ENCODE measurements at places on chromosomes 11 and 22.

DNA sequence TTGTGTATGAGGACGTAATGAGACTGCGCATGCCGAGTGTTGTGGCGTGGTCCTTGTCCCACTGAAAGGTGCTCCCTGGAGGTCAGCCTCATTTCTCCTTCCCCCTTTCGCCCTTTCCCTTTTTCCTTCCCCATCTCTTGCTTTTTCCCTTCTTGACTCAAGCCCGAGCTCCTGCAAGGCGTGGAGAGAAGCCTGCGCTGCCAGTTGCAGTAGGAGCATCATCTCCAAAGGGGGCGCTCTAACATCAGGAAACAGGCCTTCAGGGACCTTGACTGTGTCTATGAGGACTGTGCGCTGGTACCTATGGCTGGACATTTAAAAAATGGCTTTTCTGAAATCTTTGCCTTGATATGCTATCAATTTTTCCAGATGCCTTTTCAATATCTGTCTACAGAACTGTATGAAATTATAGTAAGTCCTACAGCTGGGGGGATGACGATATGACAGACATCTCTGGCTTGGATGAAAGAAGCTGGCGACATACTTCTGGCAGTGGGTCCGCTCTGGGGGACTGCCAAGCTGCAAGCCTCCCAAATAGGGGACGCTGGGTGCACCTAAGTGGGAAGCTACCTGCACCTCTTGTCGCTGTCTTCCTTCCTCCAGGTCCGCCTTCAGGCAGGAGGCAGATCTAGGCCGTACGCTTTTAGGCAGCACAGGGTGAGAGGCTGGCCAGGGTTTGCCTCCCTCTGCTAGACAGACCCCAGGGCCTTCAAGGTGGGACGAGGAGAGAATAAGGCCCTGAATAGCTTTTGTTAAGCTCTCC lies 96.5 kb downstream of the NXPE2 start:
- DNase-seq, result no peak

GRCh38 chr11:130457623-130458409 lies 9.4 kb downstream of the ADAMTS15 start:
- no peak for DNase-seq

- no peak for DNase-seq
These were observed 11.8 kb upstream of the RAPSN start for GRCh38 chr11:47460571-47461235.

DNA sequence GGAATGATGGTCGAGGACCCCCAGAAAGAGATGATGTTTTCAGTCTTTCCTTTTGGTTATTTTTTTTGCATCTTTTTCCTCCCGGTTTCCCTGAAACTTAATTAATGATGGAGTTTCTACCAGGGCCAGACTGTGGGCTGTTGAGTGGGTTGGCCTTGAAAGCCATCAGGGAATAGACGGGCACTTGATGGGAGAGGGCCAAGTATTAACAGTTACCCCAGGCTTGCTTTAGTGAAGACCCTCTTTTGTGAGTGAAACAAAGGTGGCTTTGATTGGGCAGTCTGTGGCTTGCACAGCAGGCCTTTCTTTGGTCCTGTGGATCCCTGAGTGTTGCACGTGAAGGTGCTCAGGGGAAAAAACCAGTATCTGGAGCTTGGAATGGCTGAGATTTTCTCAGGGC lies 56.9 kb downstream of the AMOTL1 start:
- DNase-seq, result no peak

- no peak for DNase-seq
These were observed 325.3 kb upstream of the LRRC4C start for GRCh38 chr11:41784513-41785335.

GRCh38 chr11:113161711-113162591 lies 152.4 kb upstream of the TTC12 start:
- no peak for DNase-seq

DNA sequence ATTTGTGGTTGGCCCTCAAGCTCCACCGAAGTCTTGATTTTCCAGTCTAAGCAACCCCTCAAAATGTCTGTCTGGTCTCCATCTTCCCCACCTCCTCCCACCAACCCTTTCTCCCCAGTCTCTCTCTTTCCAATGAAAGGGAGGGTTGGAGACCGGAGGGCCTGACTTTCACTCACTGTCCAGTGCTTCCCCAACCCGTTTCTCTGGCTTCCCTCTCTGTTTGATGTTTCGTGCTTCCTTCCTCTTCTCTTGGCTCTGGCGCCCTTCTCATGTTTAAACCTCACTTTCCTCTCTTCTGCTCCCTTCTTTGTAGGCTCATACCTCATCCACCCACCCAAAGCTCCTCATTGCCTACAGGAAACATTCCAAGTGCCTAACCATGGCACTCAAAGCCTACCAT lies 11.1 kb upstream of the VPS37C start:
- DNase-seq, result no peak

DNA sequence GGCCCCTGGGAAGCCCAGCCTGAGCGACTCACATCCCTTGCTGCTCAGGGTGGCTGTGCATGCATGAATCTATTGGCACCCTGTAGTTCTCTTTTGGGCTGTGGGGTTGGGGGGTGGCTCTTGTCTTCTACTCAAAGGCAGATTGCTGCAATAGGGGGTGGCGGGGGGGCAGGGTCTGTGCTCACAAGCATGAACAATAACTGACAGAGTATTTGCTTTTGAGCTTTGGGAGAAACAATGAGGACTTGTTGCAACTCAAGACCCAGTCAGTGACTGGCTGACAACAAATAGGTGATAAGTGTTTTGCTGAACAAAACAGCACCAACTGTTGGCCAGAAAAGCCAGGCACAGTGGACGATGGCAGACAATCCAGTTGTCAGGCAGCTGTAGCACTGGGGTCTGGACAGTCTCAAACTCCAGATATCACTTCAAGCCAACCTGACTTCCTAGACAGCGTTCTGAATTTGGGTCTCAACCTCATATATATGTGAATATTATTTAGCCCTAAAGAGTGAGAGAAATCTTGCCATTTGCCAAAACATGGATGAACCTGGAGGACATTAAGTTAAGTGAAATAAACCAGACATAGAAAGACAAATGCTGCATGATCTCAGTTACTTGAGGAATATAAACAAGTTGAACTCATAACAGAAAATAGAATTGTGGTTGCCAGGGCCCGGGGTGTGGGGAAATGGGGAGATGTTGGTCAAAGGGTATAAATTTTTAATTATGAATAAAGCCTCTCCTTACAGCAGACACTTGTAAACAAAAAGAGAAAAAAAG lies 61.7 kb downstream of the ME3 start:
- no peak for DNase-seq

- DNase-seq, result no peak
These were observed 107.9 kb downstream of the VPREB1 start for GRCh38 chr22:22352371-22352999.

GRCh38 chr11:132595711-132596134 lies 936.6 kb downstream of the OPCML start:
- DNase-seq, result no peak

DNA sequence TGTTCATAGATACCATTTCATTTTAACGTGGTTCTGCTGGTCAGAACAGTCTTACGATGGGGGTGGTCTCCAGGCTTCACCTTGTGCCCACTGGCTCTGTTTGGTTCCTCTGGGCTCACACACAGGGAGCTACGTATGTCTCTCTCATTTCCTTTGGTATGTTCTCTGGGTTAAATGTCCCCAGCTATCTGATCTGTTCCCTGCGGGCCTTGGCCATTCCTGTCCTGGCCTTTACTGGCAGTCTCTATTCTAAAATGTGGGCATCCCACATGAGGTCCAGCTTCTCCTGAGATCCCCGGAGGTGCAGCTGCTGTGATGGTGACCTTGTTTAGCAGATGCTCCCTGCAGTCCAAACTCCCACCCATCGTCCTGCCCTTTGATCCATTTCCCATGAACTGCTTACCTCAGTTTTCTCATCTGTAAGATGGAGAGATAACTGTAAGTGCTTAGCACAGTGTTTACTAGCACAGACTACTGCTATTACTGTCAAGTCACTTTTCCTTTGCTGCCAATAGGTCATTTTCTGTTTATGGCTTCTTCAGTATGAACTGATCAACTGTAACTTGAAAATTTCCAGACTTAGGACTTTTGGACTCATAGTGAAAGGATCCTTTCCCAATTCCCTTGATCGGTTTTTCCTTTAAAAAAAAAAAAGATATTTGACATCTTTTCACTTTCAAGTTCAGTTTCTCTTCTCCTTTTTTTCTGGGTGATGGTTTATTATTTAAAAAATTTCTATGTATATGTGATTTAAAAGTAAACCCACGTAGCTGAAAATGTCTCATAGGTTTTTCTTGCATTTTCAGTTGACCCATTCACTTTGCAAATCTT lies 92.9 kb downstream of the PTPRJ start:
- DNase-seq, result no peak

GRCh38 chr11:64522036-64522435 lies 69.0 kb upstream of the SLC22A12 start:
- DNase-seq, result no peak

All from GM12864 (cell line).